ENCODE measurements at places on chromosomes 5 and 9. TPM values are rescaled to one million over a fixed set of nuclear protein-coding genes. Genes with fewer than 3 reads are reported as not detected.

DNA sequence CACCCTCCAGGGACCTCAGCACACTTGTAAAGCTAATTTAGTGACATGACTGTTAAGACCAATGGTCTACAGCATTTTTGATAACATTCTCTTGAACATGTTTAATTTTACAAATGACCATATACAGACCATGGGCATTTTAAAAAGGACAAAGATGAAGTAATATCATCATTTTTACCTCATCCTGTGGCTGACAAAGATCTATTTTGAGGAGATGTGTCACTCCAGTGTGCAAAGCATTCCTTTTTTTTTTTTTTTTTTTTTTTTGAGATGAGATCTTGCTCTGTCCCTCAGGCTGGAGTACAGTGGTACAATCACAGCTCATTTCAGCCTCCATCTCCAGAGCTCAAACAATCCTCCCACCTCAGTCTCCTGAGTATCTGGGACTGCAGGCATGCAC is 118.2 kb upstream of the TBC1D2 start:
- H3K27ac ChIP-seq = no peak overlapping the region
- DNase-seq = no peak
- H3K36me3 ChIP-seq = no peaks in the 10 kb centered on the region
- H3K27me3 ChIP-seq = peaks cover 7% of the 10 kb centered on the region

DNA sequence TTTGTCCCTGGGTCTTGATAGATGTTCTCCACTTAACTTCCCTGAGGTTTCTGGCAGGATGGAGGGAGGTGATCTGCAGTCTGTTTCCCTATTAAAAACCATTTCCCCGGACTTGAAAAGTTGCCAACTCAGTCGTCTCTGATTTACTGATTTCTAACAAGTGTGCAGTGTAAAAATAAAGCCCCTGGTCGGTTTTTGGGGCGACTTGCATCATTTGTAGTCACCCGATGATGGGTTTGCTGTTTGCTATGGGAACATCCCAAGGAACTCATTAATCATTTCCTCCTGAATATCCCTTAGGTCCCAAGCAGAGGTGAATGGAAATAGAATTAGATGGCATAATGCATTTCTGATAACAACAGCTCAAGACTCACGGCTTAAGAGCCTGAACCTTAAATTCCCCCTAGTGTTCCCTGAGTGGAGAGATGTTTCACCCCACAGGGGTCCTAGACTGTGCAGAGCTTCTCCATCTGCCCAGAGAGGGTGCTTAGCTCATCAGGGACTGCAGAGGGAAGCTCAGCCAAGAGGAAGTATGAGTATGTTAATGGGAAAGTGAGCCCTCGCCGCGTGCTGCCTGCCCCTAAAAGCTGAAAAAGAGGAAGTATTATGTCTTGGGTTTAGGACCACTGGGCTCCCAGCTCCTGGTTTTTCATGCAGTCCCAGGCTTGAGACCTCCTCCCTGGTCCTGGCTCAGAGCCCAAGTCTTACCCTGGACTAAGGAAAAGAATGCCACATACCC is 115.1 kb upstream of the DAP start:
- no peak for DNase-seq
- H3K36me3 ChIP-seq = no peaks in the 10 kb centered on the region
- H3K4me3 ChIP-seq = no peak overlapping the region
- no peaks in the 10 kb centered on the region for H3K27me3 ChIP-seq
- H3K27ac ChIP-seq = no peak overlapping the region

DNA sequence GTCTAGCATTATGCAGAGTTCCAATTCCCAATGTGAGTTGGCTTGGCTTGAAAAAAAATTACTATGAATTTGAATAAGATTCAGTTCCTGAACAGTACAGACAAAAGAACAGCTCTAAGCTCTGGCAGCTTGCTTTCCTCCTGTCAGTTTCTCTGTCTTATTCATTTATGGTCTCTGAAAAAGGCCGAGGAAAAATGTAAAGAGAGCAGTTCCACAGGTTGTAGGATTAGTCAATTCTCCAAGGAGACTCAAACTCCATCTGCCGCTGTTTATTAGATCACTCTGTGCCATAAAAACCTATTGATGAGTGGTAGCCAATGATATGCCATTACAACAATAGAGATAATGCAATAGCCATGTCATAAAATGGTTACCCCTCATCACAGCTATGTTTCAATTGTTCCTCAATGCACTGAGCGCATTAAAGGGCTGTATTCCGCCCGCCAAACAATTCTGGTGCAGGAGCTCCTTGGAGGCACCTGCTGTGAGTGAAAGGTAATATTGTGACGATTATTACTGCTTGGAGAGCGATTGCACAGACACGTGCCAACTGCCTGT is 188.2 kb downstream of the ARRDC3 start:
- no peak for DNase-seq
- no peaks in the 10 kb centered on the region for H3K4me1 ChIP-seq
- H3K27ac ChIP-seq = no peak overlapping the region
- H3K27me3 ChIP-seq = no peaks in the 10 kb centered on the region

DNA sequence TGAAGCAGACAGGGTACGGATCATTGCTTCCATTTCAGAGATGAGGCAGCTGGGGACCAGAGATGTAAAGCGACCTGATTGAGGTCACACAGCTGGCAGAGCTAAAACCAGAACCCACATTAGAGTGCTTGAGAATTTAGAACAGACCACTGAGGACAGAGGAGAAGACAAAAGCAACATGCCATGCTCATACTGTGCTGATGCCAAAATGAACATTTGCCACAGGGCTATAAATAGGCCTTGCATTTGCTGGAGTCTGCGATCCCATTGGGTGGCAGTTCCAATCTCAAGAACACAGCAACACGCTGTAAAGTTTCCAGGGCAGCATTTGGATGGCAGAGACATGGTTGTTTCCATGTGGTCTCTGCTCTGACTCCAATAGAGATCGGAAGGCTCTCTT is 222.4 kb upstream of the TBC1D2 start:
- no peaks in the 10 kb centered on the region for H3K27me3 ChIP-seq
- no peak for DNase-seq
- H3K4me3 ChIP-seq = no peak overlapping the region

DNA sequence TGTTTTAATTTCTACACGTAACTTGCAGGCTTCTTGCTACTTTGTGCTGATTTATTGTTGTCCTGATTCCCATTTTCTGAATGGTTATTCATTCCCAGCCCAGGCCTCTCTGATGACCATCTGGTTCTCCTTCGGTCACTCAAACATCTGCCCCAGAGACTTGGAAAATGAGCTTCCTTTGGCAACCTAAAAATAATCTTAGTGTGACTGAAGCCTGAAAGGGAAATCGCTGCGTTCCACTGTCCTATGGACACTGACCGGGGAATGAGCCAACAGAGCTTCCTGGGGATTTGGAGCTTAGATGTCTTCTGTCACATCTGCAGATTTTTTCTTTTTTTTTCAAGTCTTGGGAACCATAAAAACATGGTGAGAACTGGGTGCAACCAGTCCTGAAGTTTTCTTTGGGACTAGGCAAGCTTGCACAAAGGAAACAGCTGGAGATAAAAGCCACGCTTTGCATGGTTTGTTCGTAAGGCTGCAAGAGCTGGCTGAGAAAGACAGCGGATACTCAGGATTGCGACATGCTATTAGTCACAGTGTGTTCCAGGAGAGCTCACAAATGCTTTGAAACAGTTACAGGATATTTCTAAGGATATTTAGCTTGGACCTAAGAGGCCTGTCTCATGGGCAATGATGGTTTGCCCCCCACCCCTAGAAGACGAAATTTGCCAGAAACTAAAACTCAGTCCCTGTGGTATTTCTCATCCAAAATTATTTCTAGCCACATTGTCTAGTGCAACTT is 146.2 kb downstream of the GOLPH3 start:
- H3K36me3 ChIP-seq = no peaks in the 10 kb centered on the region
- peak; percentile 70 for DNase-seq
- no peaks in the 10 kb centered on the region for H3K27me3 ChIP-seq
- peak overlapping the region; percentile 35 for H3K4me3 ChIP-seq
- H3K27ac ChIP-seq = peak overlapping the region; percentile 67

GRCh38 chr5:38554861-38555260 is 1.6 kb downstream of the LIFR start:
- peak overlapping the region; percentile 93 for H3K4me3 ChIP-seq
- H3K4me1 ChIP-seq = peaks cover 10% of the 10 kb centered on the region
- no peaks in the 10 kb centered on the region for H3K36me3 ChIP-seq
- no peaks in the 10 kb centered on the region for H3K27me3 ChIP-seq
- DNase-seq = no peak

SLIT3 gene
- total RNA-seq = 2.0 TPM

- DNase-seq = no peak
- H3K4me3 ChIP-seq = no peak overlapping the region
- no peak overlapping the region for H3K27ac ChIP-seq
- no peaks in the 10 kb centered on the region for H3K36me3 ChIP-seq
- H3K27me3 ChIP-seq = peaks cover 44% of the 10 kb centered on the region
Observed at GRCh38 chr9:135218331-135219225, 131.1 kb downstream of the OLFM1 start.

SPINK4 gene
- not detected for total RNA-seq

GRCh38 chr9:126219648-126220063 is 107.0 kb upstream of the MVB12B start:
- no peak overlapping the region for H3K4me3 ChIP-seq
- H3K27ac ChIP-seq = no peak overlapping the region
- H3K4me1 ChIP-seq = peaks cover 5% of the 10 kb centered on the region
- no peaks in the 10 kb centered on the region for H3K36me3 ChIP-seq

DNA sequence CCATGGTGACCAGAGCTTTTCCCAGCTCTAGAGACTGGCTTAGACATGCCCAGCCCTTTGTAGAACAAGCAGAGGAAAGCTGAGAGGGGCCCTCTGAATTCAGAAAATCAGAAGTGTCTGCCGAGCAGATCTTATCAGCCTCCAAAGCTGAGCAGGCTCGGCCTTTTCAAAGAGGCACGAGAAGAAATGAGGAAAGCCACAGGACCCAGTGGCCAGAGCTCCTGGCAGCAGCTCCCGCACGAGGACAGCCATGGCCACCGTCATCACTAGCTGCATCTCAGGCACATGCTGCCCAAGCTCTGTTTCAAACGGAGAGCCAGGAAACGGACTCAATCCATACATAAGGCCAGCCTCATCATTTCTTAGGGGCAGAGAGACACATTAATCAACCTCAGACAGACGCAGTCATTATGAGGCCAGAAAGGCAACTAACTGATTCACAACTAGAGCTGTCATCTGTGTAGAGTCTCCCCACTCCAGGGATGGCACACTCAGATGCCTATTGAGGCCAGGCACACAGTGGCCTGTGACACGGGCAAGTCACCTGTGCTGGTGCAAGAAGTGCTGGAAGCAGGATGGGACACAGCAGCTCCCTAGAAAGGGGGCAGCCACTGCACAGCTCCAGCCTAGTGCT is 194.7 kb downstream of the FRMD3 start:
- H3K36me3 ChIP-seq = peaks cover 2% of the 10 kb centered on the region
- no peak overlapping the region for H3K4me3 ChIP-seq
- no peak for DNase-seq
- no peaks in the 10 kb centered on the region for H3K27me3 ChIP-seq

DNA sequence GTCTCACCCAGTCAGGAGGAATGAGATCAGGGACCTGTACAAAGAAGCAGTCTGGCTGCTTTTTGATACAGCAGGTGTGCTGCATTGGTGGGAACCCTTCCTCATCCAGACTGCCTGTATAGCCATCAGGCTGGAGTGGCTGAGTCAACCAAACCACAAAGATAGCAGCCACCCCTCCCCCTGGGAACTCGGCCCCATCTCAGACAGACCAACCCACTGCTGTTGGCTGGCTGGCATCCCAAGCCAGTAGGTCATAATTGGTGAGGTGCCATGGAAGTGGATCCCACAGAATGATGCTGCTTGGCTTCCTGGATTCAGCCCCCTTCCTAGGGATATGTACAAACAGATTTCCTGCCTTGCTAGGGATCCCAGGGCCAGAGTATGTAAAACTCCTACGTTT is 60.9 kb downstream of the YTHDC2 start:
- no peaks in the 10 kb centered on the region for H3K27me3 ChIP-seq
- no peak overlapping the region for H3K4me3 ChIP-seq
- no peaks in the 10 kb centered on the region for H3K4me1 ChIP-seq
- peak; percentile 11 for DNase-seq

SPINK5 gene
- total RNA-seq = 0.91 TPM

DNA sequence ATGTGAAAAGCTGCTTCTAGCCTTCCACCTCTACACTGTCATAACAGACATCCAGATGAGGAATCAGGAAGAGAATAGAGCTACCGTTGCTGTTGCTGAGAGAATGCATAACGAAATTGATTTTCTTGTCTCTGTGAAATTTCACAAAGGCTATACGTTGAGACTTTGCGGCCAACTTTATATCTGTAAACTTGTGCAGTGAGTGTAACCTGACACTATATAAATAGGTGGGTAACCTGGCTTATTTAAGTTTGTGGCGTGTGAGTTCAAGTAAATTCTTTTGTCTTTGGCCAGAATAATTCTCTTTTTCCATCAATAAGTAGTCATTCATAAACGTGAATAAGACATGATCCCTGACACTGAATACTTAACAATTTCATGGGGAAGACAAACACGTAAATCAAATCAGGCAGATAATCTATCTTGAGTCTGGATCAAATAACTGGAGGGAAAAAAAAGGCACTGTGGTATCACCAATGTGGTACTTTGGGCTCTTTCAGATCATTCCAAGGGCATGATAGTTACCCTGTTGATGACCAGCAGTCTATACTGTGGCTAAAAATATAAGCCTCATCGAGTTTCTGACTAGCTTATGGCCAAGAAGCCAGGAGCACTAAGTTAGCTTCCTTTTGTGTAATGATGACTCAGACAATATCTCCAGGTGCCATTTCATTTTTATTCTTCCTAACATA is 98.2 kb upstream of the RASA1 start:
- H3K27me3 ChIP-seq = no peaks in the 10 kb centered on the region
- H3K36me3 ChIP-seq = no peaks in the 10 kb centered on the region
- H3K4me1 ChIP-seq = peaks cover 11% of the 10 kb centered on the region
- peak overlapping the region; percentile 38 for H3K27ac ChIP-seq
- H3K4me3 ChIP-seq = peak overlapping the region; percentile 35

DNA sequence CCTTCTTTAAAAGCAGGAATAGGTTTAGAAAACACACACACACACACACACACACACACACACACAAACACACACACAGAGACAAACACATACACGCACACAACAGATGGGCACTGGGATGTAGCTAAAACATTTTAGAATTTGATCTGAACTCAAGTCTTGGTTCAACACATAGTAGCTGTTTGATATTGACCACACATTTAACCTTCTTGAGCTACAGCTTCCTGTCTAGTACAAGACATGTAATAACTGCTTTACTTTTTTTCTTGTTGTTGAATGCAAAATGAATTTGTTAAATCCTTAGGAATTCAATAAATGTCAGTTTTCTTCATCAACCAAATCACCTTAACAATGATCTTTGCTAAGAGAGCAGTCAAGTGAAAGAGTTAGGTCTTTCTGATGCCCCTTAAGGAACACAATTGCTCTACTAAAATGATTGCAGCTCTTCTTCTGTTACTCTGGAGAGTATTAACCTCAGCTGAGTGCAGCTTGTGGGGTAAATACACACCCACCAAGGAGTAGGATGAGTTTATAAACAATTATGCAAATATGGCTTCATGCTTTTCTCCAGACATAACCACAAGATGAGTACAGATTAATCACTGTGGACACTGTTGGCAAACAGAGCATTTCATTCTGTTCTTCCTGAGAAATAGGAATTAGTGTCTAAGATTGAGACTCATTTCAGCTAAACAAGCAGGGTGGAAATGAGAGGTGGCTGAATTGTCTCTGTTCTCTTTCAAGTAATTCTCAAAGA is 302.9 kb upstream of the PAPPA start:
- no peaks in the 10 kb centered on the region for H3K27me3 ChIP-seq
- no peak overlapping the region for H3K27ac ChIP-seq
- no peaks in the 10 kb centered on the region for H3K36me3 ChIP-seq
- H3K4me3 ChIP-seq = no peak overlapping the region

CORO2A gene
- 0.55 TPM for total RNA-seq
